ENCODE measurements at places on chromosomes 5 and 9. TPM values are rescaled to one million over a fixed set of nuclear protein-coding genes. Genes with fewer than 3 reads are reported as not detected.

- H3K4me3 ChIP-seq: no peak overlapping the region
- no peaks in the 10 kb centered on the region for H3K36me3 ChIP-seq
- H3K27ac ChIP-seq: no peak overlapping the region
- DNase-seq: no peak
Observed at GRCh38 chr5:141867139-141867538, 11.1 kb downstream of the PCDH1 start.

- H3K27me3 ChIP-seq: no peaks in the 10 kb centered on the region
- no peak for DNase-seq
- H3K4me1 ChIP-seq: peaks cover 3% of the 10 kb centered on the region
- H3K27ac ChIP-seq: no peak overlapping the region
- no peaks in the 10 kb centered on the region for H3K36me3 ChIP-seq
- H3K4me3 ChIP-seq: no peak overlapping the region
Observed at GRCh38 chr9:81619353-81620001, 69.9 kb downstream of the TLE1 start.

- H3K4me1 ChIP-seq: peaks cover 47% of the 10 kb centered on the region
- H3K4me3 ChIP-seq: no peak overlapping the region
- DNase-seq: no peak
- H3K27ac ChIP-seq: no peak overlapping the region
- no peaks in the 10 kb centered on the region for H3K27me3 ChIP-seq
Observed at GRCh38 chr9:89541798-89542197, 43.9 kb upstream of the SEMA4D start.

- peaks cover 34% of the 10 kb centered on the region for H3K36me3 ChIP-seq
- H3K27me3 ChIP-seq: no peaks in the 10 kb centered on the region
- no peak overlapping the region for H3K4me3 ChIP-seq
- H3K27ac ChIP-seq: no peak overlapping the region
Observed at GRCh38 chr5:137995749-137996128, 37.1 kb downstream of the FAM13B start.

- H3K27ac ChIP-seq: no peak overlapping the region
- H3K27me3 ChIP-seq: no peaks in the 10 kb centered on the region
- H3K4me3 ChIP-seq: no peak overlapping the region
- no peak for DNase-seq
- peaks cover 4% of the 10 kb centered on the region for H3K4me1 ChIP-seq
Observed at GRCh38 chr5:144089401-144090021, 80.9 kb downstream of the YIPF5 start.

The FTMT gene
- not detected for total RNA-seq
